ENCODE measurements at places on chromosomes 5 and 9.
A peak's percentile ranks its signal among the peaks of the same experiment; 100 is the strongest.

DNA sequence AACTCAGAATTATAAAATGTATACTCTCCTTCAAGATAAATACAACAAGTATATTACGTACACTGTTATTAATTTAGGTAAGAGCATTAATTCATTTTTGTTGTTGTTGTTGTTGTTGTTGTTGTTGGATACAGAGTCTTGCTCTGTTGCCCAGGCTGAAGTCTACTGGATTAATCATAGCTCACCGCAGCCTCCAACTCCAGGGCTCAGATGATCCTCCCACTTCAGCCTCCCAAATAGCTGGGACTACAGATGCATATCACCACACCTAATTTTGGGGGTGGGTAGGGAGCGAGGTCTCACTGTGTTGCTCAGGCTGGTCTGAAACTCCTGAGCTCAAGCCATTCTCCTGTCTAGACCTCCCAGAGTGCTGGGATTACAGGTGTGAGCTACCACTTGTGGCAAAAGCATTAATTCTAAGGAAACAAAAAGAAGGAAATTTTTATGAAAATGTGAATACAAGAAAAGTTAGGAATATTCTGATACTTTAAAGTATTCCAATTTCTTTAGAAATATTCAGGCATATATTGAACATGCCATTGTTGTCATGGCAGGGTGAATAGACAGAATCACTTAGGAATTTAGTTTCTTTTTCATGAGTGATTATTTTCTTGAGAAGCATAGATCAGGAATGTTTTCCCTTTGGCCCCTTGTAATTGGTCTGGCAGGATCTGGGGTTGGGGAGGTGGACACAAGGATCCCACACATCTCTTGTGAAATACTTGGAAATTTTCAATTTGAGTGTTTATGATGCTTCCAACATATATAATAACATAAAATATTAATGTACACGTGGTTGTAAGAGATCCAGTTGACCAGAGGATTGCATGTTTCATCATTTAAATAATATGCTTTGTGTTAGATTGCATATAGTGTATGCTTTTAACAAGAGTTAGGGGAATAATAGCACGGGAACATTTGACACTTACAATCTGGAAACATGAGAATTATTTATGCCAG is 263.6 kb downstream of the FANCC start:
- peak; percentile 66 for DNase-seq

DNA sequence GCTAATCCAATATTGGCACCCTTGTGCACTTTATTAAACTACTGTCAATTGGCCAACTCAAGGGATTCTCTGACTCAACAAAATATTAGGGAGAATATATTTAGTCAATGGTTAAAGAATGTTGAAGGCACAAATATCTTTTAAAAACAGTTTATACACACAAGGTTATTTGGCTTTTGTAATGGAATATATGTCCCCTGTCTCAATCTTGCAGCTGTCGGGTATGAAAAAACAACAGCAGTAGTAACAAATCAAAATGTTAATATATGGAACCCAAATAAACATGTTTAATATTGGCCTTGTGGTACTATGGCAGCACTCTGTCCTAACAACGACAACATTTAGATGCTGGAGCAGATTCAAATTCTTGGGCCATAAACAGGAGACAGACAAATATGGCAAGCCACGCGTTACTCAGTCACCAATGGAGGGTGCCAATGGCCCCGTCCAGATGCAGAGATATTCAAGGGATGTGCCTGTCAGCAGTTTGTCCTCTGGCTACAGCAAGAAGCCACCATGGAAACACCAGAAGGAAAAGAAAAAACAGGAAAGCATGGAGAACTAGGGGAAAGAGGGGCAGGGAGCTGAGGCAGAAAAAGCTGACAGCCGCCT is 342.0 kb downstream of the NDUFS4 start:
- no peak for DNase-seq

GRCh38 chr9:21317956-21318923 is 13.1 kb upstream of the IFNA5 start:
- no peak for DNase-seq

DNA sequence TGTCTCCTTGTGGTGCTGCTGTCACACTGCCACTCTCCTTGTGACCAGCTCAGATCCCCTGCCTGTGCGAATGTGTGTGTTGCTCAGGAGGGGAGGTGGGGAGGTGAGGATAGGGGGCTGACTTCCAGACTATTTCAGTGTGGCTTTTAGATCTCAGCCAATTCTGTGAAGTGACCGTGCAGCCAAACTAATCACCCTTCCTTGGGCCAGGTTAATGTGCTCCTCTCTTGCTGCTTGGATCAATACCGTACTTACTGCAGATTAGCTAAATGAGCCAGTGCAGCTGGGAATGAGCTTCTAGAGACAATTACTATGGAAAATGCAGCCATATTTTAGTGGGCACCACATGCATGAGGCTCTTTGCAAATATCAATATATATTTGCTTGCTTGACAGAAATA is 206.0 kb downstream of the MELK start:
- no peak for DNase-seq

- DNase-seq: no peak
Measured at GRCh38 chr5:88279584-88279983, 10.9 kb upstream of the TMEM161B start.

DNA sequence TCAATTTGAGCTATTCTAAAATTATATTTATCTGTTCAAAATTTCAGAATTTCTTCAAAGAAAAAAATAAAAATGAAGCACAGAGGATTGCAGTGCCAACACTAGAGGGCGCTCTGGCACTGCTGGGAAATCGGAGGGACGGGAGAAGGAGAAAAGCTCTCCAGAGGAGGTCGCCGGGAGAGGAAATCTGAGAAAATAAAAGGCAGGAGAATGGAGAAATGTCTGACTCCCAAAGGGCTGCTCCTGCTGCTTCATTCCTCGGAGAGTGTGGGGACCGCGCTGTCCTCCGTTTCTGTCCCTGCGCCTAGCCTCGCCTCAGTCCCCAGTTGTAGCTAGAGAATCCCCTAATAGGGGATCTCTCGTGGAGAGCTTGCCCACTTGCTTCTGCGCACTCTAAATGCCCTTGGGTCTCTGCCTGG is 40.0 kb upstream of the ARSB start:
- peak; percentile 43 for DNase-seq

- no peak for DNase-seq
Measured at GRCh38 chr5:81629986-81630385, 120.9 kb downstream of the SSBP2 start.

DNA sequence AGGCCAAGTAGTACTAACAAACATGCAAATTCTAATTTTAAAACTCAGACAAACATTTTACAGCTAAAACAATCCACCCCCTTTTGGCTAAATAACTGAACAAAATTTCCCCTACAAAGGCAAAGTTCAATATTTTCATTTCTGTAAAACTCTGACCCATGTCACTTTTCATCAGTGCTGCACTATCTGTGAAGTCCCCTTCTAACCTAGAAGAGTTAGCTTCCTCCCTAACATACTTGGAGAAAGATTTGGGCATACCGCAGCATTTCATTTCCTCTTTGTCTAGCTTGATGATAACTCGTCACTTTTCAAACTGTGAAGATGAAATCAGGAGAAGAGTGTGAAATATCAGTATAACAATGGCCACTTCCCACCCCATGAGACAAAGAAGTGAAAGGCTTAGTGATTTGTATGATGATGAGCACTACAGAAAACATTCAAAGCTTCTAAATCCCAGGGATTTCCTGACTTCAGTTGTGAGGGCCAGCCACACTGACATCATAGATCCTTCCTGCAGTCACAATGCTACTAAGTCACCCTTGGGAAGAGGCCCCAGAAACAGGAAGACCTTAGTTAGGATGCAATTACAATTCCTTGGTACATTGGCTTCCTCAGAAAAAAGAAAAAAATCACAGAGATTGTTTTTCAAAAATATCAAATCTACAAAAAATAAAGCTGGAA is at the start of gene FAM81B:
Gene FAM81B (plus strand): TSS at position 555 of the 681 bp plus-strand sequence. CDS start 24 bp downstream, at position 579.
- no peak for DNase-seq

DNA sequence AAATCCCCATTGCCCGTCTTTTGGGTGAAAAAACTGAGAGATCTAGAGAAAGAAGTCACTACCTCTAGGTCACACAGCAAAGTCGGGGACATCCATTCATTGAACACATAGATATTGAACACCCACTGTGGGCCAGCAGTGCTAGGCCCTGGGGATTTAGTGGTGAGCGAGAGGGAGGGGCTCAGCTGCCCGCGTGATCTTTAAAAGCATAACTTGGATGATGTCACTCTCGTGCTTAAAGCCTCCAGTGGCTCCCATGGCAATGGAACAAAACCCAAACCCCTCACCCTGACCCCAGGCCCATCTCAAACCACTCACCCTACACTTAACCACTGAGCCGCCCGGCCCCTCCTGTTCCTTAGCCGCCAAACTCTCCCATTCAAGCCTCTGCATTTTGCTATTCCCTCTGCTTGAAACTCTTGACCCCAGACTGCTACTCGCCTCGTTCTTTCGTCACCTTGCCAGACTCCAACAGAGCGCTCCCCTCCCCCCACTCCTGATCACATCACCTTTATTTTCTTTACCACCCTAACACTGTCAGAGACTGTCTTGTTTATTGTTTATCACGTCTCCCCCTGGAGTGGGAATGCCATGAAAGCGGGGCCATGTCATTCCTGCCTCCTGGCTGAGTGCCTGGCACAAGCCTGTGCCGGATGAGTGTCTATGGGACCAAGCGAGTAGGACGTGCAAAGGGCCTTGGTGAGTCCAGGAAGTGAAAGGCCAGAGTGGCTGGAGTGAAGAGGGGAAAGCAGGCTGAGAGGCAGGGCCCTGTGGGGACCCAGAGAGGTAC is 710 bp upstream of the PIP5KL1 start:
- peak; percentile 82 for DNase-seq

- DNase-seq: peak; percentile 19
Measured at GRCh38 chr9:89993678-89994630, 389.1 kb downstream of the GADD45G start.

GRCh38 chr5:133861161-133861737 is 107.2 kb downstream of the C5orf15 start:
- no peak for DNase-seq

GRCh38 chr9:92965759-92966517 is 18.6 kb downstream of the FGD3 start:
- DNase-seq: no peak

- DNase-seq: no peak
Measured at GRCh38 chr5:2658881-2659470, 92.5 kb downstream of the IRX2 start.

DNA sequence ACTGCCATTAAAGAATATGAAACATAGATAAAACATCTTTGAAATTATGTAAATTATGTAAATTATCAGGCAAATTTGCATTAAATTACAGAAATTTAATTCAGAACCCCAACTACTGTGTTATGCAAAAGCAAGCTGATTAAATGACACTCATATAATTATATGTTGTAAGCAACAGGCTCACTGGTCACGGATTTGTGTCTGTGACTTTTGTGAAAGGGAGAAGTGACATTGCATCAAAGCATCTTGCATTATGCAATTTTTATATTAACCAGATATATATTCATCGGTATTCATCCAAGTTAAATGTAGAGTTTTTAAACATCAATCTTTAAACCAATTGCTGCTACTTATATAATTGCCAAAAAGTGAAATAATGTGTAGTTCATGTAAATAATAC is 13.0 kb upstream of the GLIPR2 start:
- no peak for DNase-seq

- DNase-seq: no peak
Measured at GRCh38 chr5:157819502-157820115, 39.3 kb downstream of the CLINT1 start.

GRCh38 chr5:20230010-20230409 is 242.0 kb upstream of the CDH18 start:
- no peak for DNase-seq

DNA sequence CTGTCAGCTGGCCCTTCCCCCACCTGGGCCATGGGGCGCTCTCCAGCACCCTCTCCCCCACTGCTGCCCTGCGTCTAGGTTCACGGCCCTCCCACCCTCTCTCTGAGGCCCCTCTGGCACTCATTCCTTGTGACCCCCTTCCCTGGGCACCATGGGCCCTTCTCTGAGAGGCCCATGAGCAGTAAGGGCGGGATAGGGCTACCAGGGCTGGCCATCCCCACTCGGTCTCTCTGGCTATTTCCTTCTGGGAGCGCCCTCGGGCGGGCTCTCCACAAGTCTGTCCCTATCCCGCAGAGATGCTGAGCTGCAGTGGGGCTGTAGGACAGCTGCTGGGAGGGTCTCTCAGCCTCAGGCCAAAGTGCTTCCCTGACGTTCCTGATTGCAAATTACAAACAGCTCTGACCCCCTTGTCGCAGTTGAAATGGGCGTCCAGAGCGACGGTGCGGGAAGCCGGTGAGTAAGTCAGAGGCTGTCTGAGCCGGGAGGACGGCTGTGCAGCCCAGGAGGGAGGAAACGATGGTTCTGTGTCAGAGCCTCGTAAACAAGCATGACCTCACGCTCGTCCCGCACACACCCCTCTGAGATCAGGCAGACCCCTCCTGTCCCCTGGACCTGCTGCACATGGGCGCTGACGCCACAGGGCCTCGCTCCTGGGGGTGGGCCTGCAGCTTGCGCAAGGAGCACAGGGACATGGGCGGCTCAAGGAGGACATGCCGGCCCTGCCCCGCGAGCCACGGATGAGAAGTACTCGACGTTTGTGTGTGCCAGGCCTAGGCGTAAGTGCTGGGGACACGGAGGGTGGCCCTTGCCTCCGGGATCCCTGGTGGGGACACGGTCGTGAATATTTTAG is 36.3 kb upstream of the GFPT2 start:
- DNase-seq: no peak

DNA sequence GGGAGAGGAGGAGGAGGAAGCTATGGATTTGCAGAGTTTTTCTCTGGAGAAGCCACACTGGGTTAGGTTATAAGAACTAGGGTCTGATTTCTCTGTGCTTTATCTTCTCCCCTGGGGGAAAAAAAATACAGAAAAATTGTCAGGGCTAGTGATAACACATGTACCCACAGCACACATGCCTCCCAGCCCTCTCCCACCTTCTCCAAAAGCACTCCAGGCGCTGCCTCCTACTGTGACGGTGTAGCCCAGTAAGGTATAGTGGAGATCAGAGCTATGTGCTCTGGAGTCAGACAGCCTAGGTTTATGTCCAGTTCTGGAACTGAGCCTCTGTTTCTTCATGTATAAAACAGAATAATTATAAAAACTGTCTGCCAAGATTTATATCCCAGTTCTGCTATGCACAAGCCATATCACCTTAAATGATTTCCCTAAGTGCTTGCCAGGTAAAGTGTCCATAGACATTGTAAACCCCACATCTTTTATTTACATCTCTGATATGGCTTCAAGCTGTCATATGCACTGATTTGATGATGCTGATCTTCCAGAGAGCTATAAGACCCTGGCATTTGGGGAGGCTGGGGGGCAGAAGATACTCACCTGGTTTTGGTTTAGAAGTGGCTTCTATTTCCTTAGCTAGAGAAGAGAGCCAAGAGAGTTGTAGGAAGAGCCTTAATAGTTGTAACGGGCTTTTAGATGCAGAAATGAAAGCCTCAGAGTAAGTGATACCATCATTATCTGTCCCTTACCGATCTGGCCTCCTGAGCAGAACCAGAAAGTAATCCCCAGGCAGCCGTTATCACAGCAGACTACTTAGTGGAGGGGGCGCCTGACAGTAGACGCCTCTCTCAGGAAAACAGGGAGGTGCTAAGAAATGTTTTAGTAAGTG is 7.6 kb downstream of the SLC1A3 start:
- DNase-seq: no peak

DNA sequence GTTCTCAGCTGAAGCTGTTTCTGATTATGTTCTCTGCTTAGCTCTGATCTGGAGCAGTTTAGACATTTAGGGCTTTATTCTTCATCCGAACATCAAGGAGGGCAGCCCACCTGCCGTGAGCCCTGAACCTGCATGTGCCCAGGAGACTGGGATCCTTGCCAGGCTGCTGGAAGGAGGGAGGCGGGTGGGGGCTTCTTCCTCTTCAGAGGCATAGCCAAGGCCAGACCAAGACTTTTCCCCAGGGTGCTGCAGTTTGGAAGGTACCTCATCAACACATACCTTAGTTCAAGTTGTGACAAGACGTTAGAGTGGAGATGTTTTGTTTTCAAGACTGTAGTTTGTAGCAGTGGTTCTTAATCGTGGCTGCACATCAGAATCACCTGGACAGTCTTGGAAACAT is 64.9 kb downstream of the RALGPS1 start:
- DNase-seq: no peak

All from hepatic stellate cell (primary cell).